ENCODE measurements at places on chromosomes 13 and 19.

DNA sequence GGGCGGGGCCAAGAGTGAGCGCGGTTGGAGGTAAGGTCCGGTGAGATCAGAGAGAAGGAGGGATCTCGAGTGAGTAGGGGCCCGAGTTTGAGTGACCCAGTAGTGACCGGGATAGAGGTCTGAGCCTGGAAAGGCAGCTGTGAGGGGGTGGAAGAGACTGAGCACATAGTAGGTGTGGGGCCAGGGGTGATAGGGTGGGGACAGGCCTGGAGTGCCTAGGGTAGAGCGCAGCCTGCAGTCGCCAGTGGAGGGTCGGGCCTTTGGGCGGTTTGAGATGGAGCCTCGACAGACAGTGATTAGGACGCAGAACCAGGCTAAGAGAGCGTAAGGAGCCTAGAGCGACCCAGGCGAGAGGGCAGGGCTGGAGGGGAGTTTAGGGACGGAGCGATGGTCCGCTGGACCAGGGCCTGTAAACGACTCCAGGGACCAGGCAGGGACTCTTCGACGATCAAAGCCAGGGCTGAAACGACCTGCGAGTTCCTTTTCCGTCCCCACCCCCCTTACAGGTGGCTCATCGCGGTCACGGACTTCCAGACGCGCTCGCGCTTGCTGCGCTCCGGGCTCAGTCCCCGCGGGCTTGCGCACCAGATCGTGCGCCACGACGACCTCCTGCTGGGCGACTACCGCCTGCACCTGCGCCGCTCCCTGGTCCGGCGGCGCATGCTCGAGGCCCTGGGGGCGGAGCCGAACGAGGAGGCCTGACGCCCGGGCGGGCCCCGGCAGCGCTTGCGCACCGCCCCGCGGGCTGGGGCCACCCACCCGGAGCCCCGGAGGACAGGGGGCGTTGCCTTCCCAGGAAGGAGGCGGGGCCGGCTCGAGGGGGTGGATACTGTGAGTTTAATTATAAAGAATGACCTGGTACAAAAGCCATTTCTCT lies 9.4 kb downstream of the C19orf81 start:
- no peak for DNase-seq

- DNase-seq, result no peak
Measured at GRCh38 chr19:51114087-51114729, 6.0 kb upstream of the CTU1 start.

DNA sequence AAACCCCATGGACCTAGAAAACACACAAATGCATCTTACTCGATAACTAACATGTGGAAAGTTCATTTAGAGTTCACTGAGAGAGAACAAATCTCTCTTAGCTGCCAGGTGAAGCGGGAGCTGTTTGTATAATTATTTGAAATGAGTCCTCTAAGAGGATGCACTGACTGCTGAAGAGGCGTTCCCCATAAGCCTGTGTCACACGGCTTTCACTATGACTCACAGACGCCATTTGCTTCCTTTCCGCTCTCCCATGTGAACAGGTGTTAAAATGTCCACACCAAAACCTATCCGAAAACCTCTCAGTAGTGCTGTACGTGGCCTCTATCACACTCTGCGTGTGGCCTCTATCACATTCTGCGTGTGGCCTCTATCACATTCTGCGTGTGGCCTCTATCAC lies 101.8 kb downstream of the SOX1 start:
- no peak for DNase-seq

DNA sequence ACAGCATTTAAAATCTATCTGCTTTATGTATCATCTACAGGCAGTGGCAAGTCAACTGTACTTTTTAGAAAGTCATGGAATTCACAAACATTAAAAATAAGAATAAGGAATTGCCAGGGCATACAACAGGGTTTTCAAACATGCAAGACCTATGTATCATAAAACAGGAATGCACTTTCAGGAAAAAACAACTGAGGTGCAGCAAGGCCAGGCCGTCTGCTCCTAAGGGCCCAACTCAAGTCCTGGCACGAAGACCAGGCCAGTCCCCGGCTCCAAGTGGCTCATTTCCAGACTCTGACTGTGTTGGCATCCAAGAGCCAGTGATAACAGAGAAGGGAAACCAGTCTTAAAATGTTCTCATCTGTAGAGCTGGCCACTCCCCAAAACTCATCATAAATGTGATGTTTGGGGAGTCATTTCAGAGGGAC lies 7.1 kb downstream of the RFX2 start:
- DNase-seq, result no peak

GRCh38 chr13:111611651-111612050 lies 291.2 kb downstream of the TEX29 start:
- DNase-seq, result no peak

GRCh38 chr13:91236182-91236581 lies 111.3 kb upstream of the MIR17HG start:
- DNase-seq, result no peak

DNA sequence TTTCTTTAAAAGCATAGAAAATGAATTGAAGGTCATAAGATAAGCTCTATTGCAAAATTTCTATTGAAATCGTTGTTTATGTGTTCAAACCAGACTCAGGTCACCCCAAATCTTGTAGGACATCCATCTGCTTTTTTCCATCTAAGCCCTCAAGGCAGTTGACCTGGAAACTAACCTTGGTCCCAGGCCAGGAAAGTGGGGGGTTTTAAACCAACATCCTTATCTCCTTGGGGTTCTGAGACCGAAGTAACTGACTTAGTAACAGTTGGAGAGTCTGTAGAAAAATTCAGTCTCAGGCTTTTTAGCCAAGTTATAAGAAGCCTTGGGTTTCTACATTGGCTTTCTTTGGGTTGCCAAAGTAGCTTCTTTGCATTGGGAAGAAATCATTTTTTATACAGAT lies 23.4 kb downstream of the ZNF507 start:
- DNase-seq, result no peak

DNA sequence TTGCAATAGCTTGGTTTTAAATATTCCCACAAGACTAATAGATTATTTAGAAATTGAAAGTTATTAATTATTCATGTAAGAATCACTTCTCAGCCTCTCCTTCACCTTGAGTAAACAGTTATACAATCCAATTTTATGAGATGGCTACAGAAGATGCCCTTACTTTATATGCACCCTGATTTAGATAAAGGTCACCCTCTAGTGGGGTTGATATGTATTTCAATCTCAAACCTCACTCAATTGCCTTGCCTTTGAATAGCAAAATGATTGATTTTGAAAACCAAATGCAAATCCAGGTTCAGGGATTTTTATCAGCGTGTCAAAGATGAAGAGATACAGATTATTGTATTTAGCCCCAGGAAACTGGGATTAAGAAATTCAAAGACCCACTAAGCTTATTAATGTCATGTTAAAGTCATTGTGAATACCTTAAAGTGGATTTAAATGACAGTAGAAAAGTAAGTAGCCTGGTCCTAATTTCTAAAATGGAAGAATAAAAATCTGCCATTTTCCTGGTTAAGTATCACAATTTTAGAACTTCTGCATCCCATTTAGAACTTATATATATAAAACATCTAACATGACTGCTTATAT lies 305.1 kb downstream of the ITGBL1 start:
- no peak for DNase-seq

DNA sequence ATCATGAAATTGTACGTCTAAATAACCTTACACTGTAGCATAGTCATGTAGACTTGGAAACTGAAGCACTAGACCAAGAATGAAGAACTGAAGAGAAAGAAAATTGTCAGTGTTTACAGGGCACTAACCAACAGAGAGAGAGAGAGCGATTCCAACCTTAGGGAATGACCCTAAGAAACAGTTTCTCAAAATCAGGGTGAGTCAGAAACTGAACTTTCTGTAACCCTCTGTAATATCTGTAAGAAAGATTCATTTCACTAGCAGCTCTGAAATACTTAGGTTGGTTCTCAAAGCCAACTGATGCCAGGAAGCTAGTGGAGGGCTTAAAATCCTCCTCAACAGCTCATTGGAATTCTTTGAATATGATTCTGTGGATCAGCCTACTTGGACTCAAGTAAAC lies 936.9 kb downstream of the EFNB2 start:
- DNase-seq, result no peak

DNA sequence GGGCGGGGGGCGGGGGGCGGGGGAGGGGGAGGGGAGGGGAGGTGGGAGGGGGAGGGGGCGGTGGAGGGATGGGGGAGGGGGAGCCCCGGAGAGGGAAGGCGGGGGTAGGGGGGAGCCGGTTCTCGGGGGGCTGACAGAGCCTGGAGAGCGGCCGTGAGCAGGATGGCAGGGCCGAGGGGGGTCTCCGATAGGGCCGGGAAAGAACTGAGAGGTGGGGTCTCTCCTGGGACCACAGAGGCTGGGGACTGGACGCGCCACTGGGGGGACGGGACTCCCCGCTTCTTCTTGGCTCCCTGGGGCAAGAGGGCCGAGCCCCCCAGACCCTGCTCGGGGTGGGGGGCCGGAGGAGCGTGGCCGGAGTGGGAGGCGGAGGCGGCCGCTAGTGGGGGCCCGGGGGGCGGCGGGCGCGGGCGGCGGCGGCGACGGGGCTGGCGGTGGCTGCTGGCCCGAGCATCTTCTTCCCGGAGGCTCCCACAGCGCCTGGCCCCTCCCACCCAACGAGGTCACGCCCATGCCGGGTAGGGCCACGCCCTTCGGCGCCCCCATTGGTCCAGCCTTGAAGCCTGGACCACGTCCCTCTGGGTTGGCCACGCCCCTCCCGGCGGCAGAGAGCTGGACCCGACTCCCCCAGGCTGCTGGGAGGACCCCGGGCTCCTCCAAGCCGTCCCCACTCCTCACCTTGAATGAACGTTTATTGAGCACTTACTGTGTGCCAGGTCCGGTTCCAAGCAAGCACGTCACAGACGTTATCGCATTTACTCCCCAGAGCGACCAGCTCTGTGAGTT lies at the start of gene NOVA2:
TSS of gene NOVA2 (minus strand) at position 313 of the 786 bp plus-strand sequence. CDS start 514 bp downstream, outside the sequence.
- no peak for DNase-seq

GRCh38 chr13:48775285-48775684 lies 121.6 kb downstream of the CYSLTR2 start:
- no peak for DNase-seq

DNA sequence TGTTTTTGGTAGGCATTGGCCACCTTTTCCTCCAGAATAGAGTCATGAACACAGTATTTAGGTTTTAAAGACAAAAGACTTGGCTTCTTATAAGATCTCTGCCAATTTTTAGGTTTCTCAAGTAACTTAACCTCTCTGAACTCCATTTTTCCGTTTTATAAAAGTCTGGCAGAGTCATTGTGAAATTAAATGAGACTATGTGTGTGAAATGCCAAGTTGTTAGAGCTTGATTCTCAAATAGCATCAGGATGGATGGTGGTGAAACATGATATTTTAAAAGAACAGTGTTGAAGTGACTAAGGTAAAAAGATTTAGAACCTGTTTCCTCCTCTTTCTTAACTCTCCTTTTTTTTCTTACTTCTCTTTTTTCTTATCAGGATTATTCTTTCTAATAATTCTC lies 617.7 kb upstream of the SLITRK1 start:
- DNase-seq, result no peak

- no peak for DNase-seq
Measured at GRCh38 chr13:33721724-33722123, 96.2 kb upstream of the RFC3 start.

DNA sequence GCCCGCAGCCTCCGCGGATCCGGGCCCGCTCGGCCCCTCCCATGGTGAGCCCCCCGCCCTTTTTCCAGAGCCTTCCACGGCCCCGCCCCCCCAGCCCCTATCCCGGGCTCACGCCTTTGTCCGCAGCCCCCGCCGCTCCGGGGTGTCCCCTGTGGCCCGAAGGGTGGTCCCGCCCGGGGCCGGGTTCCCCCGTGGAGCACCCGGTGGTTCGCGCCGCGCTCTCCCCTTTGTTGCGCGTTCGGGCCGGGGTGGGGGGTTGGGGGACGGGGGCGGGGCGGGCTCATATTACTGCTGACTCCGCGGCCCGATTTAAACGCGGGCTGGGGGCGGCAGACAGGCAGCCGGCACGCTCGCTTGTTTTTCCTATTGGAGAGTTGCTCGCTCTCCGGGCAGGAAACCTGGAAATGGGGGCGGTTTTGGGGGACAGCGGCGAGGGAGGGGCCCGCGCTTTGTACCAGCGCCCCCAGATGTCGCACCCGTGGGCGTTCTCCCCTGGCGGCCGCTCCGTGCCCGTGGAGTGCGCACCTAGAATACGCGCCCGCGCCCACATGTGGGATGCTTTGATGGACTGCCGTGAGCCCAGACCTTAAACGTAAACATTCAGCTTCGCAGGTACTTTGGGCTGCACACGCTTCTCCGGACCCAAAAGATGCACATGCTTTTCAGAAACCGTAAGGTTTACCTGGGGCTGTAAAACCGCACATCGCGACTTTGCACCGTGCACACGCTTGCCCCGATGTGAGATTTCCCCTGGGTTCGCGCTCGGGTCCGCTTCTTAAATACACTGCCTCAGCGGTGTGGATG lies 699 bp downstream of the PTOV1 start:
- no peak for DNase-seq

DNA sequence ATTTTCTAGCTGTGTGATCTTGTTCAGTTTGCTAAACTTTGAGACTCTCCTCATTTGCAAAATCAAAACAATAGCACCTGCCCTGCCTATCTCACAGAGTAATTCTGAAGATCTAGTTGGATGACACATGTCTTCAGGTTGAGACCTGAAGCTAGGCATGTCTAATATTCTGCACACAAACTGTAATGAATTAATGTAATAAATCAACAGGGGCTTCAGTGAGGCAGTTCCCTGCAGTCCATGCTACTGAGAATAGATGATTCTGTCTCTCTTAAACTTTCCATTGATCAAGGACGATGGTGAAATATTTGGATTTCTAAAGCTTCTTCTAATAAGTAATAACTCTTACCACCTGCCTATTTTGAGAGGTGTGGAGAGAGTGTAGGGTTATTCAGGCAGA lies 268.1 kb upstream of the TMTC4 start:
- no peak for DNase-seq

- DNase-seq, result no peak
Measured at GRCh38 chr13:91498298-91498697, 99.9 kb downstream of the GPC5 start.

DNA sequence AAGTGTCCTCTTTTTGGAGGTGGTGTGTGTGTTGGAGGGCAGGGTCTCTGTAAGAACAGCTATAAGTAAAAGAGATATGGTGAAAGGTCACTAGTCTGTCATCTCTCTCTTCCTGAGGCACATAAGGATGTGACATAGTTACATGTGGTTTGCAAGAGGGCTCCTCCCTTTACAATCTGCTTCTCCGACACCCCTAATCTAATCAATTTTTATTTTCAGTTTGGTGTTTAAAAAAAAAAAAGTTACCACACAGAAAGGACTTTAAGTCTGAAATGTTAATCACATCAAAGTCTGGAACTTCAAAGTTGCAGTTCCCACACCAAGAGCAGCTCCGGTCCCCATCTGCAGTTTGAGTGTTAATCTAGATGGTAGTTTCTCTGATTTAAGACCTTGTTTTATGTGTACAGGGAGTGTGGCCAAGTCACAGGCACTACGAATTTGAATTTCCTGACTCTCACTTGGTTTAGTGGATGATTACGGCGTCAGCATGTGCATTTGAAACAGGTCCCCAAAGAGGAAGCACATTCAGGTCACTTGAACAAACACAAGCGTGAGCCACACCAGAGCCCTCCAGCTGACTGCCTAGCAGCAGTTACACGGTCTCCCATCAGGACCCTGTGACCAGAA lies 53.1 kb downstream of the FOXO1 start:
- peak; percentile 47 for DNase-seq

- DNase-seq, result no peak
Measured at GRCh38 chr13:79943346-79944023, 397.4 kb downstream of the SPRY2 start.

All from activated effector memory CD4-positive, alpha-beta T cell treated with Interleukin-2 at 50 U/mL for 16 hours (primary cell).